ENCODE measurements at places on chromosomes 5 and 9. TPM values are rescaled to one million over a fixed set of nuclear protein-coding genes. Genes with fewer than 3 reads are reported as not detected.
A peak's percentile ranks its signal among the peaks of the same experiment; 100 is the strongest.

- peaks cover 5% of the 10 kb centered on the region for H3K36me3 ChIP-seq
- H3K27me3 ChIP-seq, result no peaks in the 10 kb centered on the region
- H3K4me3 ChIP-seq, result no peak overlapping the region
- H3K27ac ChIP-seq, result peak overlapping the region; percentile 66
These were observed 16.0 kb downstream of the SLC22A5 start for GRCh38 chr5:132385326-132386105.

GRCh38 chr5:125874057-125874456 is 549.2 kb upstream of the GRAMD2B start:
- H3K36me3 ChIP-seq, result no peaks in the 10 kb centered on the region
- no peak overlapping the region for H3K4me3 ChIP-seq
- no peak for DNase-seq

- no peak overlapping the region for H3K4me3 ChIP-seq
- no peaks in the 10 kb centered on the region for H3K27me3 ChIP-seq
- no peaks in the 10 kb centered on the region for H3K36me3 ChIP-seq
- H3K4me1 ChIP-seq, result no peaks in the 10 kb centered on the region
- H3K27ac ChIP-seq, result no peak overlapping the region
- DNase-seq, result no peak
These were observed 502.6 kb upstream of the NMUR2 start for GRCh38 chr5:152907488-152908245.

DNA sequence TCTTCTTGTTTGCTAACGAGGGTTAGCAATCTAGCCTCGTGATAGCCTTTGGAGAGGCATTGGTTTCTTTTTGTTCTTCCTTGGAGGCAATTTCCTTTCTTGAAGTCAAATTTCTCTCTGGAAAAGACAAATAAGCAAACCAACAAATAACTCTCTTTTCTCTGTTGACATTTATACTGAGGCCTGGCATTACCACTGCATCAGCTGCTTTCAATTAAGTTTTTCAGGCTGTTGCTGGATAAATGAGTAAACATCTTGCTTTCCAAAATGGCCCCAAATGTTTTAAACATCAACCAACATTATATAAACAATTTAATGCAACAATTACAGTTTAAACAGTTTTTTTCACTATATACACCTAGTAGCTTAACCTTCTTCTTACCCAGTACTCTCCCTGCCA is 264.4 kb downstream of the HTR1A start:
- no peaks in the 10 kb centered on the region for H3K36me3 ChIP-seq
- no peak overlapping the region for H3K4me3 ChIP-seq
- no peak overlapping the region for H3K27ac ChIP-seq

OCLN gene
- 0.56 TPM for total RNA-seq

CXCL14 gene
- not detected for total RNA-seq

DNA sequence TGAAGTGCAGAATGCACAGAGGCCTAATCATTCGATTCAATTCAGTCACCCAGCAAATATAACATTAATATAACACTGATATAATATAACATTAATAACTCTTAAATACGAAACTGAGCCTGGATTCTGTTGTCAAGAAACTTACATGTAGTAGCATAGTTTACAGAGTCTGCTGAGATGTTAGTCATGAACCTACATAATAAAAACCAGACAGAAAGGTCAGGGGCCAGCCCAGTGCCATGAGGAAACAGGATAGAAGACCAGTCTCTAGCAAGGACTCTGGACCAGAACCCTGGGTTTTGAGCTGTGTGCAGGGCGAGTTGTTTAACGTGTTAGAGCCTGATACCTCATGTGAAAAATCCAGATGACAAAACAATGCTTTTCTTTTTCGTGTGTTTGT is 234.7 kb downstream of the NR2F1-AS1 start:
- no peak overlapping the region for H3K4me3 ChIP-seq
- no peaks in the 10 kb centered on the region for H3K27me3 ChIP-seq
- H3K36me3 ChIP-seq, result no peaks in the 10 kb centered on the region
- H3K27ac ChIP-seq, result no peak overlapping the region
- no peak for DNase-seq
- no peaks in the 10 kb centered on the region for H3K4me1 ChIP-seq

ECSCR gene
- not detected for total RNA-seq

DNA sequence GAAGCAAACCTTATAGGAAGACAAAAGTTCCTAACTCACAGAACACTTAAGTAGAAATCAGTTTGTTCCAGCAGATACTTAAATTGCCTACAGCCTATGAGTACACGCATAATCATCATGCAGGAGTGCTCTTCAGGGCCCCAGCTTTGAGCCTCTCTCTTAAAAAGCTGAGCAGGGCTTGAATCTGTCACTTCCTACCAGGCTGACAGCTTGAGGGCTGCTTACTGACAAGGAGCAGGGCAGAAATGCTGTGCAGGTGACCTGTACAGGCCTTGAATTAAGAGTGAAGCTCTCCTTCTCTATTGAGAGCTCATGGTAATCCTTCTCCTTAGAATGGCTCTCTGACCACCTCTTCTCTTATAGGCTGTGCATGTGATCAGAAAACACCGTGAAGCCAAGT is 66.5 kb upstream of the MAST4 start:
- H3K36me3 ChIP-seq, result no peaks in the 10 kb centered on the region
- DNase-seq, result no peak
- no peak overlapping the region for H3K27ac ChIP-seq
- H3K4me3 ChIP-seq, result no peak overlapping the region
- no peaks in the 10 kb centered on the region for H3K4me1 ChIP-seq

CCL27 gene
- 0.43 TPM for total RNA-seq

DNA sequence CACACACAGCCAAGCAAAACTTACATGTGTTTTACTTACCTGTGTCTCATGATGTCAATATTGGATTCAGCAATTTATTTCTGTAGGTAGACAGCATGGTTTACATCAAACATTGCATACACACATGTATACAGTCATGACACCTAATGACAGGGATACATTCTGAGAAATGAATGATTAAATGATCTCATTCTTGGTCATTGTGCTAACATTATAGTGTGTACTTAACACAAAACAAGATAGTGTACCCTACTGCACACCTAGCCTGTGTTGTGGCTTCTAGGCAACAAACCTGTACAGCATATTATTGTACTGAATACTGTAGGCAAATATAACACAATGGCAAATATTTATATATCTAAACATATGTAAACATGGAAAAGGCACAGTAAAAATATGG is 28.0 kb downstream of the ISOC1 start:
- H3K36me3 ChIP-seq, result peaks cover 3% of the 10 kb centered on the region
- no peak overlapping the region for H3K4me3 ChIP-seq
- H3K4me1 ChIP-seq, result peaks cover 9% of the 10 kb centered on the region
- no peaks in the 10 kb centered on the region for H3K27me3 ChIP-seq
- no peak for DNase-seq
- H3K27ac ChIP-seq, result no peak overlapping the region

TRIM36 gene
- total RNA-seq, result 0.72 TPM

DNA sequence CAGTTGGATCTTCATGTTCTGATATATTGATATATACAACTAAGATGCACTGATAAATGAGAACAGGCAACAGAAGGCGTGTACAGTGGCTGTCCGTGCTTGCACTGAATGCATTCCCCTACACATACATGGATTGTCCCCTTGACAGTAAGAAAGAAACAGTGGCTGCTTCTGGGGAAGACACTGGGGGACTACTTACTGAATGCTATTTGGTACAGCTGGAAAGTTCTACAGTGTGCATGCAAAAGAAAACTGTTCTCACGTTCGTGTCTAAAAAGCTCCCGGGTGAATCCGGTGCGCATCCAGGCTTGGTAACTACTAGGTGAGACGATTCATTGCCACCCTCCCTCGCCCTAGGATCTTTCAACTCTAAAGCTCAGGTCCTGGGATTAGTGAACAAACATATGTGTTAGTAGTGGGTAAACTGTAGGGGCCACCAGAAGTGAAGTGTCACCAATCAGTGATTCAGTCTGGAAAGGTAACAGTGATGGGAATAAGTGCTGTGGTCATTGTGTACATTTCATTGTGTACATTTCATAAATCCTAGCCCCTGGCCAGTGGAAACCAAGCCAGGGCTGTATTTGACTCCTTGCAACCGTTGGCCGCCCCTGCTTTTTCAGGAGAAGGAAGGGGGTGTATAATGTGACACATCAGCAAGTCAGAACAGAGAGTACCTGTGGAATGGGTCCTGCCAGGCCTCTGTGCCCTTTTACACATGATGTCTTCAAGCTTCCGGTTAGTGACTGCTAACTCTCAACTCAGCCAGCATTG is 46.3 kb upstream of the BOD1 start:
- no peak overlapping the region for H3K27ac ChIP-seq
- DNase-seq, result no peak
- no peaks in the 10 kb centered on the region for H3K4me1 ChIP-seq
- no peaks in the 10 kb centered on the region for H3K27me3 ChIP-seq
- H3K36me3 ChIP-seq, result no peaks in the 10 kb centered on the region

DNA sequence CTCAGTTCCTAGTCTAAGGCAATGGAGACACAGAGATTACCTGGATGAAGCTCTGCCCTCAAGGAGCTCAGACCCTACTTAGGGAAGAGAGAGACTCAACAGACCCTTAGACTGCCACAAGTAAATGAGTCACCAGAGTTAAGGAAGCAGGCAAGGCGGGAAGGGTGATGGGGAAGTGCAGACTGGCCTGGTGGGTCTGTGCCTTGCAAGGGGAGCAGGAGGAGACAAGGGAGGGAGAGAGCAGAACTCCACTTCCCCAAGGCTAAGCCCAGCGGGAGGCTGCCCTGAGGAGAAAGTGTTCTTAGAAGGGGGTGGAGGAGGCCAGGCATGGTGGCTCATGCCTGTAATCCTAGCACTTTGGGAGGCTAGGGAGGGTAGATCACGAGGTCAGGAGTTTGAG is 83.7 kb downstream of the HRH2 start:
- peaks cover 29% of the 10 kb centered on the region for H3K27me3 ChIP-seq
- no peaks in the 10 kb centered on the region for H3K36me3 ChIP-seq
- no peak for DNase-seq
- no peaks in the 10 kb centered on the region for H3K4me1 ChIP-seq

PITX1 gene
- total RNA-seq, result 0.31 TPM

DNA sequence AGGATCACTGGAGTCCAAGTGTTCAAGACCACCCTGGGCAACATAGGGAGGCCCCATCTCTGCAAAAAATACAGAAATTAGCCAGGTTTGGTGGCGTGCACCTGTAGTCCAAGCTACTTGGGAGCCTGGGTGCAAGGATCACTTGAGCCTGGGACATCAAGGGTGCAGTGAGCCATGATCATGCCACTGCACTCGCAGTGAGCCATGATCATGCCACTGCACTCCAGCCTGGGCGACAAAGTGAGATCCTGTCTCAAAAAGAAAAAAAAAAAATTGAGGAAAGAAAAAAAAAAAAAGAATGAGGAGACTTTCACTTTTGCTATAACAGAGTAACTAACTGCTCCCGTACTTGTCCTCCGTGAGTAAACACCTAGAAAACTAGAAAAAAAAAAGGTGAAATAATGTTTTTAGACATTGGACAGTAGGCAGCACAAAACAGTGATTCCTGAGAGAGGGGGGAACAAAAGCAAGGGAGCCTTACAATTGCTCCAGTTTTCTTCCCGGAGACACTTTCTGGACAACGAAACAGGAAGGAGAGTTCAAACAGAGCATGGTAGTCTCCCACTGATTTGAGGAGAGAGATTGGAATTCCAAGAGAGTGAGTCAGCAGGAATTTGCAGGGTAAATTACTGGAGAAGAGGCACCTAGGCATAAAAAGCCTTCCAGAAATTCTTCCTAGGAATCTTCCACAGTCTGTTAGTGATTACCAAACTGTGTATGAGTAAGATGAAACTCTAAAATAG is 6.9 kb upstream of the ZBTB5 start:
- H3K27ac ChIP-seq, result peak overlapping the region; percentile 67
- H3K36me3 ChIP-seq, result peaks cover 4% of the 10 kb centered on the region
- H3K4me3 ChIP-seq, result peak overlapping the region; percentile 70
- peaks cover 9% of the 10 kb centered on the region for H3K27me3 ChIP-seq
- H3K4me1 ChIP-seq, result peaks cover 9% of the 10 kb centered on the region

SLC27A6 gene
- total RNA-seq, result not detected

GRCh38 chr9:32627394-32627954 is 8.0 kb downstream of the TAF1L start:
- H3K4me3 ChIP-seq, result no peak overlapping the region
- no peaks in the 10 kb centered on the region for H3K4me1 ChIP-seq
- H3K27ac ChIP-seq, result no peak overlapping the region
- DNase-seq, result no peak
- no peaks in the 10 kb centered on the region for H3K27me3 ChIP-seq

DNA sequence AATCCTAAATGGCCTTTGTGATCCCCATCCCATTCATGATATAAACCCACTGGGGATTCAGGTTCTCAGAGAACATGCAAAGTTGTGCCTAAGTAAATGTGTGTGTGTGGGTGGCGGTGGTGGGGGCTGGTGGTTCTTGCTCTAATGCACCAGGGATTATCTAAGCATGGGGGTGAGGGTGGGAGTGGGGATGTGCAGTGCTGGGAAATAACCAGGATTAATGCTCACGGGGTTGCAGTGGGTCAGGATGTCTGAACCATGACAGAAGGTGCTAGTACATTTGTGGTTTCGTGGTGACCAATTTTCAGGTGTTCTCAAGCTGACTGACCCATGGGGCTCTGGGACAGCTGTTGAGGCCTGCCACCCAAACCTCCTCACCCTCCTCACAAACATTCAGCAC is 101.0 kb downstream of the ZNF608 start:
- DNase-seq, result no peak
- peaks cover 24% of the 10 kb centered on the region for H3K4me1 ChIP-seq
- H3K27me3 ChIP-seq, result peaks cover 43% of the 10 kb centered on the region
- no peak overlapping the region for H3K27ac ChIP-seq

CCNI2 gene
- 8.7 TPM for total RNA-seq

DNA sequence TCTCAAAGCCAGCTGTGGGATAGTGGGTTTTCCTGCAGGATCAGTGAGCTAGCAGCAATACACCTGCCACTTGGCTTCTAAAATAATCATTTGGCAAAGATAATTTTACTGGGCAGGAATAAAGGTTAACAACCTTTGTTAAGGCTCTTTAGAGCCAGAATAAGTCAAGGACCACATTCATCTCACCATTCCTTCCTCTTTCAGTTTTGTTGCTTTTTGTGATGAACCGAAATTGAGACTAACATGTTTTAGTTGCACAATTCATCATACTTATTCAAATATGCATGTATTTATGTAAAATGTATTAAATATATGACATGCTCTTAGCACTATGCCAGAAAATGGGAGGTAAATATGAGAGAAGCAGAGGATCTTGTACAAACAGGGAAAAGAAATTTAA is 824.4 kb upstream of the TYRP1 start:
- H3K4me3 ChIP-seq, result no peak overlapping the region
- no peak overlapping the region for H3K27ac ChIP-seq
- DNase-seq, result no peak
- no peaks in the 10 kb centered on the region for H3K4me1 ChIP-seq

DNA sequence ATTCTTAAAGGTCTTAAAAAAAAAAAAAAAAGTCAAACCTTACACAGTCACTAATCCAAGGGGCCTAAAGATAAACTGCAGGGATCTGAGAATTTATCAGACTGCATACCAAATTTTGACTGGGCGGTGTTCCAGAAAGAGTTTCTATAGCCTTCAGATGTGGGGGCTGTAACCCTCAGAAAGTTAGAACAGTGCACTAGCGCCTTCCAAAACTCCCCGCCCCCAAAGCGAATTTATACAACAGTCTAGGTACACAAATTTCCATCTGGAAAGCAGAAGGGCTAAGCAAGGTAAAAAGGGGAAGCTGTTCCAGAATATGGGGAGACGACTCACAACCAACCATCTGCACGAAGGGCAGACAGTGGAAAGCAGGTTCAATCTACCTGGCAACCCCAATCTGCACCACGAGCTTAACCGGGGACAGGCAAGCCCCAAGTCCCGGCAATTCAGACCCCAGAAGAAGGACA is 813 bp downstream of the ERMP1 start:
- no peaks in the 10 kb centered on the region for H3K27me3 ChIP-seq
- H3K36me3 ChIP-seq, result peaks cover 9% of the 10 kb centered on the region
- H3K4me3 ChIP-seq, result peak overlapping the region; percentile 92

WWC1 gene
- total RNA-seq, result 0.45 TPM

Measured in activated CD8-positive, alpha-beta T cell treated with anti-CD3 and anti-CD28 coated beads for 36 hours (primary cell).